ENCODE measurements at places on chromosomes 1 and 21. TPM values are rescaled to one million over a fixed set of nuclear protein-coding genes. Genes with fewer than 3 reads are reported as not detected.

Gene KCND3
- total RNA-seq: 0.02 TPM

Gene VTCN1
- 0.06 TPM for total RNA-seq

Gene B4GALT2
- 70.3 TPM for total RNA-seq

Gene SAMD13
- total RNA-seq: 0.81 TPM

Gene TMPRSS15
- total RNA-seq: not detected

Gene C1orf116
- total RNA-seq: 6.8 TPM
